ENCODE measurements at places on chromosomes 6 and 20.

- no peak for DNase-seq
Measured at GRCh38 chr20:33694639-33695012, 8.4 kb upstream of the E2F1 start.

GRCh38 chr6:46733341-46733801, 1.8 kb downstream of the PLA2G7 start:
- DNase-seq: no peak

- peak; percentile 49 for DNase-seq
Measured at GRCh38 chr6:722077-722524, 29.2 kb upstream of the EXOC2 start.

- no peak for DNase-seq
Measured at GRCh38 chr6:133707456-133707855, 181.5 kb upstream of the TCF21 start.

DNA sequence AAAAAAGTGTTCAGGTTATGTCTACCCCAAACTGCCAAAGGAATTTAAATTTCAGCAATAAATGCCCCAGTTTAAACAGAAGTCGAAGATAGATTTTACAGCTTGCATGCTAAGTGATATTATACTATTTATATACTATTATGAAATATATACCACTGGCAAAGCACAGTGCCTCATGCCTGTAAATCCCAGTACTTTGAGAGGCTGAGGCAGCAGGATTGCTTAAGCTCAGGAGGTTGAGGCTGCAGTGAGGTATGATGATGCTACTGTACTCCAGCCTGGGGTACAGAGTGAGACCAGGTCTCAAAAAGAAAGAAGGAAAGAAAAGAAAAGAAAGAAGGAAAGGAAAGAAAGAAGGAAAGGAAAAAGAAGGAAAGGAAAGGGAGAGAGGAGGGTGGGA, 102.1 kb downstream of the MTFR2 start:
- DNase-seq: no peak

- DNase-seq: no peak
Measured at GRCh38 chr20:10536531-10536930, 101.4 kb downstream of the SLX4IP start.

DNA sequence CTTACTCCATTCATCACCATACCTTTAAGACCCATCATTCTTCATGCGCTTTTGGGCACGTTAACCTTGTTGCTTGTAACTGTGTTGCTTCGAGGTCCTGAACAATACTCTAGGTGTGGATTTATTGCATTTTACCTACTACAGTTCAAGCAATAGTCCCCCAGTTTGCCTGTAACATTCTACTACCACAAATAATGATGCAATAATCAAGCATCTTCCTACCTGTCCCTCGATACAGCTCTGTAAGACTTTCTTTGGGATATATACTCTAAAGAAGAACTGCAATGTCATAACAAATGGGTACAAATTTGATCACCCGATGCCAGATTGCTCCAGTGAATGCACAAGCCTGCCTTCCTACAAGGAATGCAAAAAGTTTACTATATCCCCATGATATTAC, 1342.6 kb upstream of the GJE1 start:
- no peak for DNase-seq

Measured in activated CD8-positive, alpha-beta memory T cell treated with anti-CD3 and anti-CD28 coated beads for 4 hours (primary cell).